ENCODE measurements at places on chromosomes 2 and 18.

DNA sequence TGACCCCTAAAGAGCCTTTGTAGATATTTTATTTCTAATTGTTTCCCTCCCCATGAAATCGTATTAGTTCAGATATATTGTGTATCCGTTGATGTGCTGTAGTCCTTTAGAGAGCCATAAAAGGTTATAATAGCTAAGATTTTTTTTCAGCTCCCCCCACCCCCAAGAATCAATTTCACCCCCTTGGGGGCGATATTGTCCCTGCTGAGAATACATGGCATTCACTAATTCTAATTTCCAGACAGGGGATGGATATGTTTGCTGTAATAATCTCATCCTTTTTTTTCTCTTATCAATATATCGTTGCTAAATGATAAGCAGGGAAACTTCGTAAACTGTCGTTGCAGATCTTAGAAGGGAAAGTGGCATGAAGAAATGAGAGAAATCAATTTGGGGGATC, 530.7 kb downstream of the TMEM182 start:
- no peak for ATAC-seq

DNA sequence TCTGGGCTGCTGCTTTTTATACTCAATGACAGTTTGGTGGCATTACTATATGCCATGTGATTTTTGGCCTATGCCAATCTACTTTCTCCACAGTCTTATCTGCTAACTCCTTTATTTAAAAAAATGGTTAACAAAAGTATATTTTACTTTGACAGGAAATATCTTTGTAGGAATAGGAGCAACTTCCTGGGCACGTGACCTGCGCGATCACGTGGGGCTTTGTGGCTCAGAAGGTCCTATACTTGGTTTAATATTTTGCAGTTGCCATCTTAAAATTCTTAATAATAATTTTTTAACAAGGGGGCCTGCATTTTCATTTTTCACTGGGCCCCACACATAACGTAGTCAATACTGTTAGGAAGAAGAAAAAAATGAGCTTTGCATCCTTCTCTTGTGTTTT, 249.7 kb downstream of the ACTR3 start:
- ATAC-seq, result no peak

DNA sequence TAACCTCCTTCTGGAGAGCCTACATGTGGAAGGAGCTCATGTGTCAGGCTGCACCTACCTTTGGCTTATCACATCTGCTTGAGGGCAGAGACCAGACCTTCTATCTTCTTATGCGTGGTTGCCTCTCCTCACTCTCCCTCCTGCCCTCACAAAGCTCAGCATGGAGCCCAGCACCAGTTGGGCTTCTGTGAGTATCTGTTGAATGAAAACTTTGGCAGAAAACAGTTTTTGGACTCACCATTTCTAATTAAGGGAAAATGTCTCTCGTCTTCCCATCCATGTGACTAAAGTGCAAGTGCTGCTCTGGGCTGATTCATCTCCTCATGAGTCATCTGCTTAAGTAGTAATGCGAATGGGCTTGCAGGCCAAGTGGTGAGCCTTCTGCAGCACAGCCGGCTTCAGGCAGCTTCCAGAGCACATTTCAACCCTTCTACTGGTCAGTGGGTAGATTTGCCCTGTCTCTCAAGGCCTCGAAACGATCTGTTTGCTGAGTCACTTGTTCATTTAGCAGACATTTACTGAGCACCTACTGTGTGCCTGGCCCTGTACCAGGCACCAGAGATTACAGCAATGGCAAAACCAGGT, 102.6 kb downstream of the VSNL1 start:
- ATAC-seq, result peak; percentile 70

GRCh38 chr2:63755965-63756364, 85.7 kb upstream of the UGP2 start:
- ATAC-seq, result no peak

DNA sequence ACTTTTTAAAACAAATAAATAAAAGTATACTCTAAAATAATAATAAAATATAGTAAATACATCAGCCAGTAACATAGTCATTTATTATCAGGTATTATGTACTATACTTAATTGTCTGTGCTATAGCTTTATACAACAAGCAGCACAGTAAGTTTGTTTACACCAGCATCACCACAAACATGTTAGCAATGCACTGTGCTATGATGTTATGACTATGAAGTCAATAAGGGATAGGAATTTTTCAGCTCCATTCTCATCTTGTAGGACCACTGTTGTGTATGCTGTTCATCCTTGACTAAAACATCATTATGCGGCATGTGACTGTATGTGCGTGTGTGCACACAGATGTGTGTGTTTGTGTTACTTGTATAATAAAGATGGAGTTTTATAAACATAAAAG, 137.5 kb downstream of the LYPD6B start:
- ATAC-seq, result no peak
